Caco-2 (cell line): ENCODE measurements at places on chromosomes 6 and 20.

GRCh38 chr6:119096721-119097565 is 18.5 kb upstream of the FAM184A start:
- no peak for DNase-seq

- DNase-seq, result no peak
These were observed 508.4 kb upstream of the EPHA7 start for GRCh38 chr6:93927731-93928130.

DNA sequence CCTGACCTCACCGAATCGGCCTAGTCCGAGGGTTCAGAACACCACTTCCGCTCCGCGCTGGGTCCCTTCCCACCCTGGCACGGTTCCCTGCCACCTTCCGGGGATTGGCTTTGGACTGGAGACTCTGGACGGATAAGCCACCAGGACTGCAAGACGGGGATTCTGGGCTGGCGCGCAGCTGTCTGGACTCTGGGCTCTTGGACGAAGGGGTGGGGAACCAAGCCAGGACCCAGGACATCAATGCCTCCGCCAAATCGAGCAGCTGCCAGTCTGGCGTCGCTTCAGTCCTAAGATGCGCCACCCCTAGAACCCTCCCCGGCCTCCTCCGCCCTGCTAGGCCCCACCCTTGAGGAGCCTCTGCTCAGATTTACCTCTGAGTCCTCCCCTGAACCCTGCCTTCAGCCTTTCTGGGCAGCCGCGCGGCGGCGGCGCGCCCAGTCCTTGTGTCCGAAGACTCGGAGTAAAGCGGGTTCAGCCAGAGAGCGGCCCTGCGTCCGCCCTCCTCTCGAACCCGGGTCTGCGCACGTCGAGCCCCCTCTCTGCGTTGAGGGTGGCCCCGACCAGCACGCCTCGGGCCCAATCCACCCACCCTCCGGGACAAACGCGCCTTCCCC is 1.2 kb downstream of the KCNK17 start:
- no peak for DNase-seq

DNA sequence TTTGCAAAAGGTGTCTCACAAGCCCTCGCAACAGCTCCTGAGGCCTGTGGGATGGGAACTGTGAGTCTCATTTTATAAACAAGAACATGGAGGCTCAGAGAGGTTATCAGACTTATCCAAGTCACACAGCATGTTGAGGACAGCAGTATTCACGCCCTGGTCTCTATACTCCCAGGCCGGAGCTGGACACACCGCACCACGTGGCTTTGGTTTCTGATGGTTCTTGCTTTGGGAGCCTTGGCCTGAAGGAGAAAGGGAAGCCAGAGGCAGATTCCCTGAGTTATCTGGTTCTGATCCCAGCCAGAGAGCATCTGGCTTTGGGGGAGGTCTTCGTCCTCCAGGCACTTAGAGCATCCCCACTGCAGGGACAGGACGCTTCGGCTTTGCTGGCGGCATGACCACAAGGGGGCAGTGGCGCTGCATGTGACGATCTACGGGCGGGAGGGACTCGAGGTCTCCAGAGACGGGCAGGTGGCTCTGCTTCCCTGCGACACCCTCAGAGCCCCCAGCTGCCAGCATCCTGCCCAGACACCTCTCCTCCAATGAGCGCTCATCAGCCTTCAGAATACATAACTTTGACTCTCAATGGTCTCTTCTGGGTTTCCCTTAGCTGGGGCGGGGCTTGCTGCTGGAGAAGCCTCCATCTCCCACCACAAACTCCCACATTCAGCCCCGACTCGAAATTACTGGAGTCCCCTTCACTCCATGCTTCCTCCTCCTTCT is 51.4 kb upstream of the SAYSD1 start:
- peak; percentile 91 for DNase-seq

GRCh38 chr20:51712501-51713212 is 55.5 kb downstream of the ATP9A start:
- DNase-seq, result no peak

DNA sequence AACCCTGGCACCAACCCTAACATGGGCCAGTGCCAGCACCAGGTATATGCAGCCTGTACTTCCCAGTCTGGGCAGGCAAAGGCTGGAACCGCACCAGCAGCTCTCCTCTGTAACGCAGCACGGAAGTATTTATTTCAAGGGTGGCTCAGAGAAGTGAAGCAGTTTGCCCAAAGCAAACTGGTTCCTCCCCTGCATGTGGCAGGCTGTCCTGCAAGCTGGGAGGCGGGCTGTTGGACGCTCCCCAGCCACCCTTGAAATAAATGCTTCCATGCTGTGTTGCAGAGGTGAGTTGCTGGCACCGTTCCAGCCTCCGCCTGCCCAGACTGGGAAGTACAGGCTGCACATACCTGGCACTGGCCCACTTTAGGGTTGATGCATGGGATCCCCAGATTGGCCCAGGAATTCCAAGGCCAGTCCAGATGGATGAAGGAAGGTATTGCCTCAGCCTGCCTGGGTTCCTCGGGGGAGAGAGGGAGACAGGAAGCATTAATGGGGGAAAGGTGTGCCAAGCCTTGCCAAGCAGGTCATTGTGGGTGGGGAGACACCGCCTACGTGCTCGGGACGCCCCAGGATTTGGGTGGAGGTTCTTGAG is 49.8 kb downstream of the PPARD start:
- DNase-seq, result no peak

DNA sequence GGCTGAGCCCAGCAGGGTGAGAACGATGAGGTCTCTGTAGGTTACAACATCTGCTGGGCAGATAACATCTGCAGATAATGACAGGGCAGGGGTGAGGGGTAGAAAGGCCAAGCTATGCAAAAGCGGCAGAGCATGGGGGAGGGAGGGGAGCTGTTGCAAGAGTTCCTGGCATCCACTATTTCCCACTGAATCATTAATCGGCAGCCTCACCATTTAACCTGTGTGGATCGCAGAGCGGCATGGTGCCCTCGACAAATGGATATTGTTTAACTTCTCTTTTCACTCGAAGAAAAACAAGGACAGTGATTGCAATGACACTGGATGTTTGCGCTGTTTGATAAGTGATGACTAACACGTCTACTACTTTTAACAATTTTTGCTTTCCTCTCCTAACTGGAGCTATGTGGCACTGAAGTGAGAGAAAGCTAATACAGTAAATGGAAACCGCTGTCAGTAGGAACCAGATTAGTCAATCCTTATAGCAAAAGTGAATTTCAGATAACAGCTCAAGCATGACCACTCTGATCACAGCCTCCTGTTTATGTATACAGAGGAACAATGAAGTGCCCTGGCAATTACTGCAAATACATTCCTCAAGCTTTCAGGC is 381.5 kb downstream of the TFAP2A start:
- DNase-seq, result peak; percentile 77

DNA sequence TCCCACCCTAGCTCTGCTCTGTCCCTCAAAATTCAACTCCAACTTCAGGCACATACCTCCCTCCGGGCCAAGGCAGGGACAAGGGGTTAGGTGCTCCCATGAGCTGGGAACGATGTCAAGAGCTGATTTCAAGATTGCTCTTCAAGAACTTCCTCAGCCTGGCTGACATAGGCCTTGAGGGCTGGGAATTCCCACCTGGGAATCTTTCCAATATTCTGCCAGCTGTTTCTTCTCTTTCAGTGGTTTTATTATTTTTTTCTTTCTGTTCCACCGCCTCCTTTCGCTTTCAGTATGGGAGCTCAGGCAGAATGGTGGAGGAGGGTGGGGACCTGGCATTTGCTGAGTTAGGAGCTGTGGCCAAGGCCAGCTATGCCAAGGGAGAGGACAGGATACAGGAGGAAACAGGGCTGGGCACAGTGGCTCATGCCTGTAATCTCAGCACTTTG is 33.7 kb downstream of the SRSF3 start:
- no peak for DNase-seq

DNA sequence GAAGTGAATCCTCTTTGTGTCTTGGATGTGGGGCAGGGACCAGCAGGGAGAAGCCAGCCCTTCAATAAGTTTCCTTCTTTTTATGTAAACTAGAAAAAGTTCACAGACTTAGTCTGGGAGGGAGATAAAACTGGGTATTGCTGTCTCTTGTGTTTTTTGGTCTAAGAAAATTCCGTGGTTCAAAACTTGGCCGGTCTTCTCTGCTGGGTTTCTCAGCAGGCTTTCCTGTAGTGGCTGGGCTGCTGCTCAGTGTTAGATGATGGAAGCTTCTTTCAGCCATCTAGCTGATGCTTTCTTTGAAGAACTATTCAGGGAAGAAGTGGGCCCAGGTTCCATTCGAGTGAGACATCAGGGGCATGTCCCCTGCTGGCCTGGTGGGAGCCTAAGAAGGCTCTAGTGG is 70.7 kb upstream of the SCP2D1 start:
- no peak for DNase-seq

- DNase-seq, result no peak
These were observed 21.1 kb downstream of the THBS2 start for GRCh38 chr6:169232507-169232931.

GRCh38 chr6:64293298-64293697 is 657.7 kb downstream of the PHF3 start:
- DNase-seq, result no peak

DNA sequence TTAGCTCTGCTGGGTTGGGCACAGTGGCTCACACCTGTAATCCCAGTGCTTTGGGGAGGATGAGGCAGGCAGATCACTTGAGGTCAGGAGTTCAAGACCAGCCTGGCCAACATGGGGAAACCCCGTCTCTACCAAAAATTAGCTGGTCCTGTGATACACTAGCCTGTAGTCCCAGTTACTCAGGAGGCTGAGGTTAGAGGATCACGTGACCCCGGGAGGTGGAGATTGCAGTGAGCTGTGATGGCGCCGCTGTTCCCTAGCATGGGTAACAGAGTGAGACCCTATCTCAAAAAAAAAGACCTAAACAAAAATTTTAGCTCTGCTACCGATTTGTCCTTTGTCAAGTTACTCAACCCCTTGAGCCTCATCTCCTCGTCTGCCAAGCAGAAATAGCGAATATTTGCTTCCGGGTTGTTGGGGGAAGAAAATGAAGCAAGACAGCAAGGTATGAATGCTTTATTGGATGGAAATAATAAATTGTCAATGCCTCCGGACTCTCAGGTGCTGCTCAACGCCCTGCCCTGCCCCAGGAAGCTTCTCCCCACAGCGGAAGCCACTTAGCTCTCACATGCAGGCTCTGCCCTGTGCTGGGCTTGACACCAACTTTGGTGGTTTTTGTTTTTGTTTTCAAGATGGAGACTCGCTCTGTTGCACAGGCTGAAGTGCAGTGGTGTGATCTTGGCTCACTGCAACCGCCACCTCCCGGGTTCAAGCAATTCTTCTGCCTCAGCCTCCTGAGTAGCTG is 24.9 kb upstream of the ITCH start:
- DNase-seq, result no peak

- DNase-seq, result no peak
These were observed 14.2 kb upstream of the SLC22A7 start for GRCh38 chr6:43283905-43284304.

- peak; percentile 49 for DNase-seq
These were observed 331.8 kb downstream of the RIMS1 start for GRCh38 chr6:72218125-72218524.

DNA sequence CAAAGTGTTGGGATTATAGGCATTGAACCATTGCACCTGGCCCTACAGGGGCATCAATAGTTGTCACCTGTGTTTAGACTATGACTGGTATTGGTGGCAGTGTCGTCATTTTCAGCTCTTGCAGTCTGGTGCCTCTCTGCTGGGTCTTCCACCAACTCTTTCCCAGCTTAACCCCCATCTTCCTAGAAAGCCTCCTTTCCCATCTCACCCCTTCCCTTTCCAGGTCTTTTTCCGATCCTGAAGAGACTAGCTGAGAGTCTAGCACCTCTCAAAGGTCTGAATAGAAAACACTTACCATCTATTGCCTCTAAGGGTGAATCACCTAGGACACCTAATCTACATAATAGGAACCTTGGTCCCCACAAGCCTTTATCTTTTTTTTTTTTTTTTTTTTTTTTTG is 71.0 kb downstream of the TCP11 start:
- no peak for DNase-seq

- DNase-seq, result no peak
These were observed 46.6 kb upstream of the PTPRK start for GRCh38 chr6:128567029-128567428.

DNA sequence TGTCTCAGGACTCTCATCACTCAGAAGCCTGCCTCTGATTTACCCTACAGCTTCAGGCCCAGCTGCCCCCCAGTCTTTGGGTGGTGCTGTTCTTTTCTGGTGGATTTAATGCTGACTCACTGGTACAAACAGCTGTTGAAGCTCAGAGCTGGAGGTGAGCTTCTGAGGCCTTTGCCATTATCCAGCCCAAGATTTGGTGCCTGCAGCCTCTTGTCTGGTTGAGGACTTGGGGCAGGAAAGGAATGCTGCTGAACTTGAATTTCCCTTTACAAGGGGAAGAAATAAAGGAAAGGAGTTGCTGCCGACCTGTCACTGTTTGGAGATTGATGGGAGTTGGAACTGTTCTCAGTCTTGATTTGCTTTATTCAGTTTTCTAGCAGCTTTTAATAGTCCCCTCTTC is 19.8 kb downstream of the ABCF1 start:
- peak; percentile 57 for DNase-seq

GRCh38 chr6:6697620-6698019 is 109.1 kb downstream of the LY86 start:
- no peak for DNase-seq

- DNase-seq, result no peak
These were observed 465.2 kb downstream of the TFAP2B start for GRCh38 chr6:51283723-51284355.

DNA sequence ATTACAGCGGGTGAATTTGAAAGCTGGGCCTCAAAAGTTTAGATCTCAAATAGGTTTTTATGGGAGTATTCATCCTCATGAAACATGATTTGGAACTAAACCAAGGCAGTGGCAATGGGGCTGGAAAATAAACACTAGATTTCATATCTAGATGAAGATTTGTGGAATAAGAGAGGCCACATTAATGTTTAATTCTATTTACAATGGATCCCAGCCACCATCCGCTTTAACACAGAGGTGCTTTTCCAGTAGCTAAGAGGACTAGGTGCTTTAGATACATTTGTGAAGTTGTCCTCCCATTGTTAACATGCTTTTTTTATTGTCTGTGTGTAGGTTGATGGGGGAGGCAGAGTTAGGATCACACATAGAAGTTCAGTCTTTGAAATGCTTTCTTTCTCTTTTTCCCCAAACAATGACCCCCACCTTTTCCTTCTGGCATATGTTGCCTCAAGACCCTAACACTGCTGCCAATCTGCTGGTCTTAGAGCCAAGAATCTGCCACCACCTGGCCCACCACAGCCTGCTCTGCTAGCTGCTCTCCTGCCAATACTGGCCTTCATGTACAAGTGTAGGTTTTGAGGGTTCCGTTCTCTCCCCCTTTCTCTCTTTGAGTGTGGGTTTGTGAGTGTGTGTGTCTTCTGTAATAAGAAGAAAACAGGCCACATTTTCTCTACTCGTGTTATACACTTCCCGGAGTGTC is 27.8 kb upstream of the GFRAL start:
- no peak for DNase-seq
